ENCODE measurements at places on chromosomes 13 and 19.

GRCh38 chr19:55452749-55453346 lies 8.6 kb downstream of the ISOC2 start:
- no peak for DNase-seq

DNA sequence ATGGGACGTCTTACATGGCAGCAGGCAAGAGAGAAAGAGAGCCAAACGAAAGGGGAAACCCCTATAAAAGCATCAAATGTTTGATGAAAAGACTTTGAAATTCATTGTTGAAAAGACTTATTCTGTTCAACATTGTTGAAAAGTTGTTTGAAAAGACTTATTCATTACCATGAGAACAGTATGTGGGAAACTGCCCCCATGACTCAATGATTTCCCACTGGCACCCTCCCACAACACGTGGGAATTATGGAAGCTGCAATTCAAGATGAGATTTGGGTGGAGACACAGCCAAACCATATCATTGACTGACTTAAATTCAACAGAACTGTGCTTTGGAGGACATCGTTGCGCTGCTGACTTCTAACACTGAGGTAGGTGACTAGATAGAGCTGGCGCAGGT lies 48.0 kb upstream of the RCBTB2 start:
- no peak for DNase-seq

DNA sequence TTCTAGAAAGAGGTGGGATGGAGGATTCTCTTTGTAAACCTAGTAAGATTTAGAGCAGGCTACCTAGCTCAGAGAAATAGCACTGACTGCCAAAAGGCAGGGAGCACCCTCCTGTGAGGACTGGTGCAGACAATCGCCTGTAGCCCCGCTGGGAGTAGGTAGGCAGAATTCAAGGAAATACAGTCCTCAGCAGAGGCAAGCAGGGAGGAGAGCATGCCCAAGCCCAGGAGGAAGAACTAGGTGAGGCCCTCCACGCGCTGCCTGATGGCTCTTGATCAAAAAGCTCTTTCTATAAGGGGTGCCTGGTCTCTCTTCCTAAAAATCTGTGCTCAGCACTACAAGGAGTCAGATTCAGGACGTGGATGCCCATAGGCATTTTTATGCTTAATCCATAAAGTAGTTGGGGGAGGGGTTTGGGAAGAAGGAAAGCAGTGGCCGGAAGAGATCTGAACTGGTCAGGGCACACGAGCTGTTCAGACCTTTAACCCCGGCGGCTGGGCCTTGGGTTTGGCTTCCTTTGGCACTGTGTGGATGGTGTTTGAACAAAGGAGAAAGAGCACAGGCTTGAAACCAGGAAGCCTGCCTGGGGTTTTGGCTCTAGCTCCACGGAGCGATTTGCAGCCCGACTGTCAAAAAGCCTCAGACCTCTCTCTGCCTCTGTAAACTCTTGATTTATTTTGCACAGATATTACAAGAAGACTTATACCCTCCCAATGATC lies 320.6 kb downstream of the FOXO1 start:
- DNase-seq: no peak

GRCh38 chr19:57002710-57003109 lies 117.1 kb upstream of the USP29 start:
- no peak for DNase-seq

- DNase-seq: no peak
Observed at GRCh38 chr13:52936806-52937205, 88.4 kb upstream of the PCDH8 start.

DNA sequence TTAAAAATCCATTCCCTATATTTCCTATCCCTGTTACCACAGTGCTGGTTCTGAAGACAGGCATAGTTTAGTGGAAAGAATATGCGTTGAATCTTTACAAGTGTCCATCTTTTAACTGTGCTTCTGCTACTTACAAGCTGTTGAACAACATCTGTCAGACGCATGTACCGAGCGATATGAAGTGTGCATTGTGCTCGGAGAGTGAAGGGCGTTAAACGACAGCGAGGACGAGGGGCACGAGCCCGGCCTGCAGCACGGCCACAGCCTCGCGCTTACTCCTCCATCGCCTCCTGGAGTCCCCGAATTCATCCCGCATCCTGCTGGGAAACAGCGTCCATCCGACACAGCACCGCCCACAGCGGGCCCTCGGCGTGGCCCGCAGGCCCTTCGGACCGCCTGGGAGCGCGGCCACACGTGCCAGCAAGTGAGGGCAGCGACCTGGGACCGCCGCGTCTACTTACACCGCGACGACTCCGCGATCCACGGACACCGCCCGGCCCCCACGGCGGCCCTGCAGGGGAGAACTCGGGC lies 514 bp downstream of the PCID2 start:
- DNase-seq: no peak

DNA sequence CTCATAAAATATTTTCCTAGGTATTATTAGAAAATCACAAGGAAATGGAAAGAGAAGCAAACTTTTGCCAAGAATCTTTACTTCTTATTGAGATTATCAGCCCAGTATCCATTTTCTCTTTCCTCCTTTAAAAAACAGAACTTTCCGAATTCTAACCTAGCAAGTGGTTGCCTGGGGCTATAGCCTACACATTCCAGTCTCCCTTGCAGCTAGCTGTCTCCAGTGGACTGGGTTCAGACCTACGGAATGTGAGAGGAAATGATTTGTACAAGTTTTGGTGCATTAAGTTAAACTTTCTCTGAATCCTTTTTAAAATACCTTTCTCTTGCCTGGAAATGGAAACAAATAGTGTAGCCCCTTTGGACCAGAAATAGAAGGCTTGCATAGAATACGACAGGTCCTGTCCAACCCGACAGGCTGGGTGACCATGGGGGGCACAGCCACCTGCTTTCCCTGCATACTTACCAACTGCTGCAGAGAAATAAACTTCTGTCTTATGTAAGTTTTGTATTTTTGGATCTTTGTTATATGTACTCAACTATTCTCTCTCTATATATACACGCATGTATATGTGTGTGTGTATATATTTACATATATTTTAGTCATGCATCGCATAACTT lies 185.9 kb downstream of the NALCN start:
- DNase-seq: no peak

DNA sequence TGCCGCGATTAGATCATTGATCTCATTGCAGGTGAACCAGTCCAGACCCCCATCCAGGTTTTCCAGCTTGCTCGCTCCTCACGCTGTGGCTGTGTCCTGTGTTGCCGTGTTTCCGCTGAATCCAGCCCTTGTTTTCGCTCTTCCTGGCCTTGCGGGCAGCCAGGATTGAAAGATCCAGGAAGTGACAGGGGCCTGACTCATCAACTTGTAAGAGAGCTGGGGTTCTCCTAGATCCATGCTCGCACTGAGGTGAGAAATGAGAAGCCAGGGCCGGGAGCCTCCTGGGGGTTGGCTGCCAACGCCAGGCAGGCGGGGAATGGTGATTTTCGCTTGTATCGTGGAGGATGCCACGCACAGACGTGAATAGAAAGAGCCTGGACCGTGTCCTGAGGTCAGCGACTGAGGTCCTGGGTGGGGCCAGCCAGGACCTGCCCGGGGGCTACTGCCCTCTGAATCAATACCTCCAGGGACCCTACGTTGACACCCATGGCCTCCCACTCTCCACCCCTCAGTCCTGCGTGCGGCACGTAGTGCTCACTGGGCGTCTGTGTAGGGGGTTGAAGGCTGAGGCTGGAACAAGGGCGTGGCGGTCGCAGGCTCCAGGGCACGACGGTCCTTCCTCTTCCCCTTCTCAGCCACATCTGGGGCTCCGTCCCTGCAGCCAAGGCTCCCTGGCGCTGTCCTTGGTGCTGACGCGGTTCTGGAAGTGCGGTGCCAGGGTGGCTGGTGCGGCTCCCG lies 7.3 kb upstream of the PTPRH start:
- peak; percentile 43 for DNase-seq

- DNase-seq: no peak
Observed at GRCh38 chr13:91136806-91137205, 210.7 kb upstream of the MIR17HG start.

DNA sequence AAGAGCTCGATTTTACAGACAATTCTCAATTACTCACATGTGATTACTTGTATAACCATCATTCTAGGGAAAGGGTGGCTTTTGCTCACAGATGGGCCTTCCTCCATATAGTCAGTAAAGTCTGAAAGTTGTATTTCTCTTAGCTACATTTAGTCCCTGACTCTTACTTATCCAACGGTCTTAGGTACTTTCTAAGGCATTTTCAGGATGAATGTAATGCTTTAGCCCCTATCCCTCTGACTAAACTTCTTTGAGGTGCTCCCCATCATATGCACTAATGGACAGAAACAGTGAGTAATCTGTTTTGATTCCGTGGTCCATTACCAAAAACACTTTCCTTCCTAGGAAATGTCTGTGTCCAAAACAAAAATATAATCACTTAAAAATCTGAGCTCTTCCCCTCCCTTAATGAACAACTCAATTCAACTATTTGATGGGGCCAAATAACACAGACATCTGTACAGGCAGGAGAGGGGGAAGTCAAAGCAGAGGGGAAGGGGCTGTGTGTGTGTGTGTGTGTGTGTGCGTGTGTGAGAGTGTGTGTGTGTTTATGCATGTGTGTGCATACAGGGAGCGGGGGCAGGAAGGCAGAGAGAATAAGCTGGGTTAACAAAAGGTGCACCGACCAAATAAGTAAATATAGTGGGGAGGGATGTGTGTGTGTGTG lies 84.9 kb downstream of the USP12 start:
- no peak for DNase-seq

DNA sequence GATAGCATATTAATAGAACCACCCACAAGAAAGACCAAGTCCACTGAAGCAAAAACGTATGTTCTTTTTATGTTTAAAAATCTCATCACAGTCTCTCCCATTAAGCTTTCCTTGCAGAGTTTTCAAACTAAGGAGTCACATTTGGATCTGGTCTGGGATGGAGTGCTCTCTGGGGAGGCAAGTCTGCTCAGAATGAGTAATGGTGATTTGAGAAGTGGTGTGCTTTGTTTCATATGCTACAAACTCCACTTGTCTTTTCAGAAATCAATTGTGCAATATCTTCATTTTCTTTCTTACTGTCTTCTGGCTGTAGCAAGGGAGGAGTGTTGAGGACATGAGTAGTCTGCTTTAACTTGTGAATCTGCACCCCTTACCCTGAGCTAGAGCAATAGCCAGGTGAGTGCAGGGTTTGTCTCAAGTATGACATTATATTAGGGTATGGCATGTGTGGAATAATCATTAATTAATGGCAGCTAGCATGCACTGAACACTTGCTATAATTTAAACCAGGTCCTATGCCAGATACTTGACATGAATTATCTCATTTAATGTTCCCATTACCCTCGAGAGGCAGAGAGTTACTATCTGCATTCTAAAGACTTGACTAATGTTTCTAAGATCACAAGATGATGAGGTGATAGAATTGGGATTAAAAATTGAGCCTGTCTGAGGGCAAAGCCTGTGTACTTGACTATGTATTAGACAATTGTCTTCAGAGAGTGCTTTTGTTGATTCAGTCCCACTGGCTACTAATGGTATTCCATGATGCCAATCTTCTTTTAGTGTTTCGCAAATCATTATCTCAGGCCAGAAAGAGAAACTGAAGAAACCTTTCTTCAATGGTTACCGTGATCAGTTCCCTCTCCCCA lies 171.8 kb downstream of the GPC6 start:
- no peak for DNase-seq

GRCh38 chr19:56508290-56508778 lies 679 bp downstream of the ZNF471 start:
- no peak for DNase-seq

DNA sequence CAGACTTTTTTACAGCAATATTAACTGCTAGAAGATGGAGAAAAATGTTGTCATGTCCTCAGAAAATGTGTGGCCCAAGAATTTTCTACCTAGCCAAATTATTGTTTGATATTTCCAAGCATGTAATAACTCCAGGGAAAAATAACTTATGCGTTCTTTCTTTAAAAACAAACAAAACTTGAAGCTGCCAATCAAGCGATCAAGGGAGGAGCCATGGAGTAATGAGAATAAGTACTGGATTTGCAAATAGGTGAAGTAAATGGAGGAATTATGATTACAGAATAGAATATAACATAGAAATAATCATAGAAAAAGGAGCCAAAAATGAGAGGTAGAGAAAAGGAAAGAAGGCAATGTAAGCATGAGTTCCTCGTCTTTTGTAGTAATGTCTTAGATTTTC lies 225.3 kb downstream of the DLEU7 start:
- no peak for DNase-seq

DNA sequence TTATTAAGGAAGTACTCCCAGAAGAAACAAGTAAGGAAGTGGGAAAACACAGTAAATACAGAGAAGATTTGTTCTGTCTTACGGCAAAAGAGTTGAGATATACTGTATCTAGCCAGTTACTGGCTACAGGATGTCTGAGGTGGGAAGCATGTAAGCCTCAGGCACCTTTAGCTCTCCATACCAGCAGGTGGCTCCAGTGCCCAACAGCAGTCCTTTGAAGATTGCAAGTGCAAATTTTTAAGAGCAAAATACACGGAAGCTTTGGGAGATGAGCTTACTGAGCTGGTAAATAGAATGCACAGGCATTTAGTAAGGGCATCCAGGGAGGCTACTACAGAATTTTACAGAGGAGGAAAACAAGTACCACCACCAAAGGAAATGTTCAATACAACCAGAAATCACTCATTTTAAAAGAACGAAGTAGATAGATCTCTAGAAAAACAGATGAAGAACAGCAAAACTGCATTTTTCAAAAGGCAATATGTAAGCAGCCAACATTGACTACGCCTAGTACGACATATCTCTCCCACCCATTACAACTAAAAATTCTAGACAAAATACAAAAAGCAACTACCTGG lies 57.9 kb upstream of the VSTM2B start:
- DNase-seq: no peak

- no peak for DNase-seq
Observed at GRCh38 chr13:34591900-34592529, 350.1 kb upstream of the NBEA start.

DNA sequence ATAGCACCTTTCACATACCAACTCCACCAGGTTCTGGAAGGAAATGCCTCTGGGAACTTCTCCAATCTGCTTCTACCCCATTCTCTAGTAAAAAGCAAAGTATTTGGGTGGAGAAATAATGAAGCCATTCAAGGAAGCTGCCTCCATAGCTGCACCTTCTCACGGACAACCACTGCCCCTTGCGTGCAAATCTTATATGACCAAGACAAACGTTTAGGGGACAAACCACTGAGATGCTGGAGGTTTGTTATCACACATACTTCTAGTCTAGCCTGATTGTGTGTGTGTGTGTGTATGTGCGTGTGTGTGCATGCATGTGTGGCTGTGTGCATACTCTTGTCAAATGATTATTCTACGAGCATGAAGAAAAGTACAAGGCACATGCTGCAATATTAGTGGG lies 6.5 kb upstream of the METTL21C start:
- no peak for DNase-seq

DNA sequence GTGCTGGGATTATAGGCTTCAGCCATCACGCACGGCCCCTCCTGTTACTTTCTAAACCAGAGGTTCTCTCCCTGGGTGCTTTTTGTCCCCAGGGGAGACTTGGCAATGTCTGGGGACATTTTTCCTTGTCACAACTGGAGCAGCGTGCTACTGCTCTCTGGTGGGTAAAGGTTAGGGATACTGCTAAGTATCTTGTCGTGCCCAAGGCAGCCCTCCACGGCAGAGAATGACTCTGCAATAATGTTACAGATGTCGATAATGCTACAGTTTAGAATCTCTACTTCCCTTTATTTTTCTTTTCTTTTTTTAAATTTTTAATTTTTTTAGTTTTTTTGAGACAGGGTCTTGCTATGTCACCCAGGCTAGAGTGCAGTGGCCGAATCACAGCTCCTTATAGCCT lies 38.0 kb downstream of the ADGRE1 start:
- no peak for DNase-seq

Data from stimulated activated CD4-positive, alpha-beta T cell treated with anti-CD3 and anti-CD28 coated beads, Interleukin-12 subunit alpha, Interleukin-12 subunit beta, amount 100 ng/mL, for 24 hours (primary cell).